Stimulated activated CD4-positive, alpha-beta T cell treated with anti-CD3 and anti-CD28 coated beads, TNF-alpha, amount 100 ng/mL, for 4 hours (primary cell): ENCODE measurements at places on chromosomes 3 and 15.

DNA sequence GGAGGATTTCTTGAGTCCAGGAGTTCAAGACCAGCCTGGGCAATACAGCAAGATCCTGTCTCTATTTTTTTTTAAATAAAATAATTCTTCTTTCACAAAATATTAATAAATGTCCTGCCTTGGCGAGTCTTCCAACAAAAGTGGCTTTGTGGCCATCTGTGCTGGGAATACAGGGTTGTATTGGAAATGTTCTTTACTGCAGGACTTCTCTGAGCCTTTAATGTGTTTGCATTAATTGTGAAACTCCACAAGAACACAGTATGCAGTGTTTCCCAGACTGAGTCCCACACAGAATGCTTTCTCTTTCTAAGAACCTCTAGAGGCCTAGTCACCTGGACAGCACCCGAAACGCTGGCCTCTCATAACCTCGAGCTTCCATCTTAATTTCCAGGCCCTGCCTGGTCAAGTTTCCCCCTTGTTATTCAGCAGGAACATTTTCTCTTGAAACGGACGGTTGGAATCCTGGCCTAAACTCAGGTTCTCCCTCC lies 85.4 kb upstream of the ARRDC4 start:
- no peak for DNase-seq

- DNase-seq = no peak
These were observed 9.4 kb downstream of the AAGAB start for GRCh38 chr15:67244971-67245478.

DNA sequence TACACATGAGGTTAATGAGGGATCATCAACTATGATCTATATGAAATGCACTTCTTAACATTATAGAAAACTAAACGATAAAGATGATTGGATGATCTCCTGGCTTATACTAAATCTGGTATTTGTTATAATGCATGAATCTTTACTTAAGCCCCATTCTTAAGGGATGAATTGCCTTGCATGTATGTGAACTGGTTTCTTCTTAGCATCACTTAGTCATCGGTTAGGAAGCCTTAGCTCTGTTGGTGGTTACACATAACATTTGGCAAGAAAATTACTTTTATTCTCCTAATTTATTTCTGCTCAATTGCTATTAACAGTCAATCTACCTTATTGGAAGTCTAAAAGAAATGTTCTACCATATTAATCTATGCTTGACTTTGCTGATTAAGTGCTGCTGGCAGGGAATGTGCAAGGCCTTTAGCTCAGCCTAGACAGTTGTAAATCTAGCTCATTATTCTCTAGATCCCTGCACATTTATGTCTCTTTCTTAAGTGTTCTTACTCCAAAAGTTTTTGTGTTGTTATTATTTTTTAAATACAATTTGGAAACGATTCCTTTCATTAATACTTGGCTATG lies 356.0 kb downstream of the ZPLD1 start:
- no peak for DNase-seq

- no peak for DNase-seq
These were observed 378.6 kb downstream of the MAGI1 start for GRCh38 chr3:65660000-65660598.

DNA sequence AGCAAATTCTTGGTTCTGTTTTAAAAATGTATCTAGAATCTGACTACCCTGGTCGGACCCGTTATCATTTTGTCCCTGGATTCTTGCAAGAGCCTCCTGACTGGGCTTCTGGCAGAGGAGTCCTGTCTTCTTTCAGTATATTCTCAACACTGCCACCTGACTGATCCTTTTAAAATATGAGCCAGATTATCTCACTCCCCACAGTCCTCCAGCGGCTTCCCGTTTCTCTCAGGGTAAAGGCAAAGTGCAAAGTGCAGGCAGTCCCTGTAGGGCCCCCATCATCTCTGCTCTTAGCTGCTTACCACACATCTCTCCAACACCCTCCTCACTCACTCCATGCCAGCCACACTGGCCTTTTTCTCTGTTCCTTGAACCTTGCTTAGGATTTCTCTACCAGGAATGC lies 28.4 kb downstream of the CRTC3 start:
- no peak for DNase-seq
